Fibroblast of skin of scalp (primary cell): ENCODE measurements at places on chromosomes 1 and 21.

GRCh38 chr1:117795792-117796191 lies 133.6 kb downstream of the GDAP2 start:
- DNase-seq = no peak

GRCh38 chr1:9838946-9839345 lies 15.2 kb upstream of the CLSTN1 start:
- no peak for DNase-seq

- peak; percentile 61 for DNase-seq
Measured at GRCh38 chr1:51906306-51907078, 28.0 kb upstream of the NRDC start.

DNA sequence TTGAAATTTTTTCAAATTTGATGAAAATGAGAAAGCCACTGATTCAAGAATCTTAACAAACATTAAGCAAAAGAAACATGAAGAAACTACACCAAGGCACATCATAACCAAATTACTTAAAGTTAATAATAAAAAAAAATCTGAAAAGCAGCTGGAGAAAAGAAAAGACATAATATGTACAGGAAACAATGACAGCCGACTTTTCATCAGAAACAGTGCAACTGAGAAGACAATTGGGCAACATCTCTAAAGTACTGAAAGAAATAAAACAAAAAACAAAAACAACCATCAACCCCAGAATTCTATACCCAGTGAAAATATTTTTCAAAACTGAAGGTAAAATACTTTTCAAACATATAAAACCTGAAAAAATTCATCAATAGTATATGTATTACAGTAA lies 73.8 kb upstream of the DMRTA2 start:
- DNase-seq = no peak

- DNase-seq = no peak
Measured at GRCh38 chr1:4784761-4785160, 130.4 kb downstream of the AJAP1 start.

GRCh38 chr1:81517987-81518386 lies 282.7 kb upstream of the ADGRL2 start:
- no peak for DNase-seq

GRCh38 chr1:167977245-167977644 lies 40.4 kb upstream of the MPC2 start:
- no peak for DNase-seq

DNA sequence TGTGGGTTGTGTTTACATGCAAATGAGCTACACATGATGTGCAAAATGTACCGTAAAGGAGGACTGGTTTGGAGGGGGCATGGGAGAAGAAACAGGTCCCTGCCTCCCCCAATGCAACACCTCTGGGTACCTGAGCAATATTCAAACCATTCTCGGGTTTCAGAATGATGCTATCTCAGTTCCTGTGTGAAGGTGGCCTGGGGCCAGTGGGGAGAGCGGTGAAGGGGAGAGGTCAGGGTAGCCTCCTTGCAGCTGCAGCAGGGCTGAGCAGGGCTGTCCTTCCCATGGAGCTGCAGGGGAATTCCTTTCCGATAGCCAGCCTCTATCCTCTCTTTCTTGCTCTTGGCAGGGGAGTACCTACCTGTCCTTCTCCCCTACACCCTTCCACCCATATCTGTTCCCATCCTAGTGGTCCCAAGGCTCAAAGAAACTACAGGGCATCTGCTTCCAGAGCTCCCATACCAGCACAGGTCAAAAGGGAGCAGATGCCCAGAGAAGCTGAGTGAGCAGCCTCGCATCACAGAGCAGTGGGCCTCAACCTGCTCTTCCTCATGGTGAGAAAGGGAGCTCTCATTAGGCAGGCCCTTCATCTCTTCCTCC lies 11.9 kb downstream of the MEF2D start:
- DNase-seq = no peak

GRCh38 chr1:16155537-16156410 lies at the start of gene EPHA2:
Gene EPHA2, minus strand, starts transcription at chr1:16156069. Its CDS starts 137 bp downstream, at chr1:16155932.
- DNase-seq = peak; percentile 89

DNA sequence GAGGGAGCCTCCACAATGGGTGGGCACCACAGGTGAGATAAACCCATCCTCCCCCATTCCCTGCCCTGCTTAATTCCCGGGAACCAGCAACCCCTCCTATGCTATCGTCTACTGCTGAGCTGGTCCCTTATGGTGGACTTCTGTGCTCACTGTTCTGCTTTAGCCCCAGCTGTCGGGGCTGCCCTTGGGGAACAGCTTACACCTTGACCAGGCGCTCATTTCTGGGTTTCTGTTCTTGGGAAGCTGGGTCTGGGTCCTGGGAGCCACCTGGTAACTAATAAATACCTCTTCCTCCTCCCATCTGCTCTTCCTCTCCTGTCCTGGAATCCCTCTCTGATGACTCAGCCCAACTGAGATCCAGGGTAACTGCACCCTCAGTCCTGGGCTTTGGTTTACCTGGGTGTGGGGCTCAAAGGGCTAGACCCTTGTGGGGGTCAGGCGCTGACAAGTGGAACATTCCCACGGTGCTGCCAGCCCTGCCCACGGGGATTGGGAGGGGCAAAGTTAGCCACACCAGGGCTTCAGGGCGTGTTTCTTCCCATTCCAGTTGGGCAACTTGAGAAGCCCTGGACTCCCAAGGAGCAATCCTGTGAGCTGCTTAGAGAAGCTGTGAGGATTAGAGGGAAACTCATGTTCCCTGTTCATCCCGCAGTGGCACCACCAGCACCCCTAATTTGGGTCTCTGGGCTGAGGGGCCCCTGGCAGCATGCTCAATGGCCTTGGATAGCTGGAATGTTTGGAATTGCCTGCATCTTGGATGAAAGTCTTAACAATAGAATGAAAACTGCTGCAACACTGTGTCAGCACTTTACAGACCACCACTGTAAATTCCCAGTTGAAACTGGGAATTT lies 1.6 kb downstream of the PCAT6 start:
- DNase-seq = no peak

DNA sequence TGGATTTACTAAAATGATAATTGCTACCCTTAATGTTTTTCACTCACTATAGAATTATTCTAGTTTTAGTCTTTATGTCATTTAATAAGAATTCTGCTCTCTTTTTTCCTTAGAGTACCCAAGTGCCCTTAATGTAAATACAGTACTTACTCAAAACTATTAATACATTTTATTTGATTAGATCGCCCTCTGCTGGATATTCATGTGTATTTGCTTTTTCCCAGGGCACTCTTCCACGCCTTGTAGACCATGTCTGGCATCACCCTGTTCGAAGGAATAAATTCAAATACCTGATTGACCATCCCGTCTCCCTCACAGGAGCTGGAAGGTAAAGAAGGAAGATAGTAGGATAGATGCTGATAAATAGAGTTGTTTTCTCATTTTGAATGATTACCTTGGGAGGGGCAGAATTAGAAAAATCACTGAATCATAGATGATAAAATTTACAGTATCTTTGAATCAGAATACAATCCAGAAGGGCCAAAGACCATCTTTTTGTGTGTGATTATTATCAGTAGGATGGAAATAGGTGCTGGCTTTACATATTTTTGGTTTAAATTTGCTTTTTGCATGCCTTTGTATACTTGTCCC lies 4.1 kb downstream of the AXDND1 start:
- DNase-seq = peak; percentile 73

- DNase-seq = peak; percentile 34
Measured at GRCh38 chr1:36151845-36152203, 2.5 kb upstream of the TRAPPC3 start.

DNA sequence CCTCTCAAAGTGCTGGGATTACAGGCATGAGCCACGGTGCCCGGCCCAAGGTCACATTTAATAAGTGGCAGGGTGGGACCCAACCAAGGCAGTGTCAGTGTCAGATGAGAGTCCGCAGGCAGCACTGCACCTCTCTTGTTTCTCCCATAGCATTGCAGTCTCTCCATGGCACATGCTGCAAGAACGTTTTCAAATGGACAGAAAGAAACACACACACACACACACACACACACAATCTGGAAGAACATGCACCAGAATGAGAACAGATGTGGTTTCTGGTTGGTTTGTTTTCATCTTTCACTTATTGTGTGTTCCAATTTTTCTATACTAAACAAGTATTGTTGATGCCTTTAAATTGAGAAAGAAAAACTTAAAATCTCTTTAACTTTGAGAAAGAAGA lies 126.5 kb downstream of the SYF2 start:
- no peak for DNase-seq

DNA sequence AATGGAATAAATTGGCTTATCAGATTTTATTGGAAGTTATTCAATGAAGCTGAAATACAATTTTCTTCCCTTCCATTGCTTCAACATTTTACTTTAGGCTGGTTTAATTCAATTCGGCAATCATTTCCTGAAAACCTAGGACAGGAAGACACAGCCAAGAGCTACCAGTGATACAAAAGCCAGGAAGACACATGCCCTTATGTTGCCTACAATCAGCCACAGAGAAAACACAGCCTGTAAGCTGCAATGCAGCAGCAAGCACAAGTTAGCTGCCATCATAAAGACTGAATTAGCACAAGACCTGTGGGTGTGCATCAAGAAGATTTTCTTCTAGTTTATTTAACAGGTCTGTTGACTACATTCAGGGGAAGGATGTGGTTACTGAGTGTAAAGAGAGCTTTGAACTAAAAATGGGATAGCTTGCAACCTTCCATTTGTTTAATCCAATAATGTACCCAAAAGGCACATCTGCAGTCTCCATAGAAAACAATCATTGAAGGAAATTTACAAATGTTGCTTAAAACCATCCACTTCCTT lies 193.8 kb downstream of the KCNH1 start:
- no peak for DNase-seq

GRCh38 chr1:240413732-240414131 lies 198.2 kb downstream of the GREM2 start:
- DNase-seq = peak; percentile 92

- no peak for DNase-seq
Measured at GRCh38 chr1:62744611-62745577, 39.0 kb upstream of the ATG4C start.

- DNase-seq = no peak
Measured at GRCh38 chr1:117467336-117467735, 100.1 kb downstream of the MAN1A2 start.

DNA sequence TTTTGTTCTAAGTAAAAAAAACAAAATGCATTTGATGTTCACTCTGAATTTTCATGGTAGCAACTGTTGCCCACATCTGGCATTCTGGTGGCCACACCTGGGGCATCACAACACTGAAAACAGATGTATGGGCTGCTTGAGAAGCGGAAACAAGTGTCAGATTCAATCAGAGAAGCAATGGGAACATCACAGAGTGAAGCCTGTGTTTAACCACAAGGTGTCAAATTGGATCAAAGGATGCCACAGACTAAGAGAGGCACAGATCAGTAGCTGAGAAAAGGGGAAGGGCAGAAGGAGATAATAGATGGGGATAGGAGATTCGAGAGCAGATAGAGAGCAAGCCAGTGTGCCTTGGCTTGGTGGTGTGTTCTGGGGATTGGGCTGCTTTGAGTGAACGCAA lies 49.8 kb upstream of the MTF2 start:
- no peak for DNase-seq

GRCh38 chr1:236536540-236536939 lies 12.8 kb downstream of the LGALS8 start:
- no peak for DNase-seq

- DNase-seq = no peak
Measured at GRCh38 chr1:208230668-208231529, 13.3 kb downstream of the PLXNA2 start.

GRCh38 chr1:4132352-4133296 lies 232.6 kb upstream of the C1orf174 start:
- DNase-seq = no peak

- DNase-seq = peak; percentile 42
Measured at GRCh38 chr1:93171549-93172034, 8.6 kb downstream of the TMED5 start.

DNA sequence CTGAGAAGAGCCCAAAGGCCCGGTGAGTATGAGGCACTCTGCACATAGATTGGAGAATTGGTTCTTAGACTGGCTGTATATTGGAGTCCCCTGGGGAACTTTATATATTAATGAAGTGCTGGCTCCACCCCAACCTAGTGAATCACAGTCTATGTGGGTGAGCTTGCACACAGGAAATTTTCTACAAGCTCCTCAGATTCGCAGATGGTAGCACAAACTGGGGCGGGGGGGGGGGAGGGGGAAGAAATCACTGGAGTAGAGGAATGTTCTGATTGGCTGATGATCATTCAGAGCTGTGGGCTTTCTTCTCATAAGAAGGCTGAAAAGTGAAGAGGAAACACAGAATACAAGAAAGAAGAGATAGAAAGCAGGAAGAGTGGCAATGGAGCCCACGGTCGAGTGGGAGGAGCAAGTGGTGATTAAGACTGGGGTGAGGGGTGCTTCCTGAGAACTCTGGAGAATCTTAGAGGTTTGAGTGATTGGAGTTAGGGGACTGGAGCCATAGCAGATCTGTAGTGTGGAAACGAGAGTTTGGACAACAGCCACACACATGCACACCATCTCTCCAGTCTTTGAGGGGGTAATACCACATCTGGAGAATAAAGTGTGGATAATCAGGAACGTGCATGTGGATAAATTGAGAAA lies 465.9 kb upstream of the DAB1 start:
- DNase-seq = peak; percentile 55

DNA sequence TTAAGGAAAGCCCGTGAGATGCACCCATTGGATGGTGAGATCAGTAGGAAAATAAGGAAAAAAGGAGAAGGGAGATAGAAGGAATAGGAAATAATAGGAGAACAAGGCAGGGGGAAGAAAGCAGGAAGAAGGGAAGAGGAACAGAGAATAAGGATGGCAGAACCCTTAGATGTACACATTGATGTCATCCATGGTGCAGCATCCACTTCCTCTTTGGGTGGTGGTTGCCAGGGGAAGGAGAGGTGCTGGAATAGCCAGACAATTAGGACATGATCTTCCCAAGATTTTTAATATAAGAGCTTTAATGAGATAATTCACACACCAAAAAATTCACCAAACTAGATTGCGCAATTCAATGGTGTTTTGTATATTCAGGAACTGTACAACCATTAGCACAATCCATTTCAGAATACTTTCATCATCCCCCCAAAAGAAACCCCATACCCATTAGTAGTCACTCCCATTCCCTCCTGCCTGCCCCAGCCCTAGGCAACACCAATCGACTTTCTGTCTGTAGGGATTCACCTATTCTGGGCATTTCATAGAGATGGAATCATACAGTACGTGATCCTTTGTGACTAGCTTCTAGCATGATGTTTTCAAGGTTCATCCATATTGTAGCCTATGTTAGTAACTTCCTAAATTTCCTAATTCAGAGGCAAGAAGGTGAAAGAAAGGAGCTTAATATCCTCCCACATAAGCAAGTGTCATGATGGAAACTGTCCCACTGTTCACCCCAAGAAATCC lies 121.4 kb downstream of the PLXNA2 start:
- DNase-seq = no peak

GRCh38 chr1:196516373-196516772 lies 91.9 kb downstream of the KCNT2 start:
- DNase-seq = peak; percentile 25

GRCh38 chr1:90344963-90345730 lies 350.2 kb downstream of the ZNF326 start:
- no peak for DNase-seq

GRCh38 chr1:240602189-240602588 lies 9.8 kb downstream of the GREM2 start:
- DNase-seq = peak; percentile 46

GRCh38 chr1:158037008-158037865 lies 43.8 kb downstream of the KIRREL1 start:
- DNase-seq = no peak
